Cerebellar nuclear complex (tissue), 1 donor: ENCODE measurements at places on chromosomes 7 and 10.

- DNase-seq: no peak
These were observed 41.3 kb downstream of the LDB3 start for GRCh38 chr10:86709396-86710185.

DNA sequence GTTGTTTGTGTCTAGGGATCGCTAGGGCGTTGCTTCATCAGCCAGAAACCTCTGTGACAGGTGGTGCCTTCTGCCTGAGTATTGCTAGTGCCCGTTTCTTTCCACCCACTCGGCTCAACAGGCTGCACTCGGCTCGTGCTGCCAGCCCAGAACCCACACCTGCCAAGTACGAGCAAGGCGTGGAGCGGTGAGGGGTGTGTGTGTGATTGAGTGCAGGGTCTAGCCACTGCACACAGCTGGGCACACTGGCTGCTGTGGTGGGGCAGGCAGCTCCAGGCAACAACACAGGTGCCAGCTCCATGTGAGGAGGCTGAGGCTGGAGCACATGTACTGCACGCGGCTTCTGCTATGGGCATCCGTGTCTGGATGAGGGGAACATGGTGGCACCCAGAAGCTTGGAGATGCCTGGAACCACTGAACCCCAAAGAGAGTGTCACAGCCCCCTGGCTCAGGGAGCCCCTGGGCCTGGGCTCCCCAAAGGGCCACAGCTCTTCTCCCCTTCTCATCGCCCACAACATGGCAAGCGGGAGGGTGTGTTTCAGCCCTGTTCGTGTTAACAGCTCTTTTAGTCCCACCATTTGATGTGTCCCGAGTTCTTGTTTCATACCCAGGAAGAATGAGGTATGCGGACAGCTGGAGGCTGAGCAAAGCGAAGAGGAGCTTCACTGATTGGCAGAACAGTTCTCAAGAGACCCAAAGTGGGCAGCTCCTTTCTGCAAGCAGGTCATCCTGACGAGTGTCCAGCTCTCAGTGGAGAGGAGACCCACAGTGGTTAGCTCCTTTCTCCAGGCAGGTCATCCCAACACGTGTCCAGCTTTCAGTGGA, 78.1 kb downstream of the HDAC9 start:
- DNase-seq: peak; percentile 21

DNA sequence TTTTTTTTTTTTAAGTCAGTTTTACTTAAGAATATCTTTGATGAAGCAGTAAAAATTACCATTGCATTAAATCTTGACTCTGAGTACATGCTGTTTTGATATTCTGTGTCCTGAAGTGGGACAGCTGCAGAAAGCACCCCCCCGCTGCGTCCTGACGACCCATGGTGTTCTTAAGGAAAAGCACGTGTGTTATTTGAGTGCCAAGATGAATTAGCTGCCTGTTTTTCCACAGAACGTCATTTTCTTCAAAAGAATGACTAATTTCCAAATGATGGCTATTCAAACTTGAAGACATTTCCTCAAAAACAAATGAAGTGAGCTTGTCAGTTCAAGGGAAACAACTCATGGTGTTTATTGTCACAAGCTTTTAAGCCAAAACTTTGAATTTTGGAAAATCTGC, 45.9 kb downstream of the CREM start:
- DNase-seq: no peak

- DNase-seq: no peak
These were observed 6.3 kb upstream of the HGF start for GRCh38 chr7:81776161-81776560.

DNA sequence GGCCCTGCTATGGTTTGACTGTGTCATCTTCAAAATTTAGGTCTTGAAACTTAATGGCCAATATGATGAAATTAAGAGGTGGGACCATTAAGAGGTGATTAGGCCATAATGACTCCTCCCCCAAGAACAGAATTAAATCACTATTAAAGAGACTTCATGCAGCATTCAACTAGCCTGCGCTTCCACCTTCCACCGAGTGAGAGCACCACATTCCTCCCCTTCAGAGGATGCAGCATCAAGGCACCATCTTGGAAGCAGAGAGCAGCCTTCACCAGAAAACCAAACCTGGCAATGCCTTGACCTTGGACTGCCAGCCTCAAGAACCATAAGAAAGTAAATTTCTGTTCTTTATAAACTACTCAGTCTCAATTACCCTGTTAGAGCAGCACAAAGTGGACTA, 371.1 kb upstream of the NFE2L3 start:
- no peak for DNase-seq

DNA sequence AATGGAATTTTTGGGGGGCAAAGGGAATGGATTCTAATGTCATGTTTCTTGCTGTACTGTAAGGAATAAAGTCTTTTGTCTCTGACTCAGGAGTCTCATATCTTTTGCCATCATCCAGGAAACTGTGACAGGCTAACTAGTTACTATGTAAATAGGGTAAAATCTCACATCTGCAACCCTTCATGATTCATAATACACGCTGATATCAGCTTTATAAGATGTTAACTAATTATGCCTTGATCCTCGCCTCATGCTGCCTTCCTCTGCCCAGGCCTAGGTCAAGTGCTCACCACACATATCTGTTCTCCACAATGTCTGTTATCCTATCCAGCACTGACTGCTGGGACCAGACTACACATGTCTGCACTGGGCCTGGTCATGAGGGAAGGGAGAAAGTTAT, 81.3 kb upstream of the CXCL12 start:
- DNase-seq: no peak

GRCh38 chr7:30117896-30118295, 16.9 kb upstream of the MTURN start:
- no peak for DNase-seq

- no peak for DNase-seq
These were observed 147.8 kb upstream of the SEMA3E start for GRCh38 chr7:83796760-83797159.

DNA sequence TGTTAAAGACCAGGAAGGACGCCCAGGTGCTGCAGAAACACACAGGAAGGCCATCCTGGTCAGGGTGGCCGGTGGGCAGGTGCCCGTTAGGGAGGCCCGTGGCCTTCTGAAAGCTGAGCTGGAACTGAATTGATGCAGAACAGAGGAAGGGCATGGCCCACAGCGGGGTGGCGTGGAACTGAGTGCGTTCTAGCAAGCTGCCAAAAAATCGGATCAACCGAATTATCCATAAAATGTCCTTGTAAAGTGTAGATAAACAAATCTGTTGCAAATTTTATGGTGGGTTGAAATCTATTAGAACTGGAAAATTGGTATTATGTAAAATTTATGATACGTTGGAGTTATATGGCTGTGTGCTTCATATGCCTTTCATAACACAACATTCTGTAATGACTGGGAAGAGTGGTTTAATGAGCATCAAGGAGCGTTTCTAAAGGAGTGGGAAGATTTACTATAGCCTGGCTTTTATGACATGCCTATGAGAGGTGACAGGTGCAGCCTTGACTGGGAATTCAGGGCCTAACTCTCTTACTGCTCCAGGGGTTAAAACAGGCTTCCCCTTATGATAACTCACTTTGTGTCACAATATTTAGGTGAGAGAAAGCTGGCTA, 108.1 kb downstream of the GPR26 start:
- DNase-seq: no peak

- DNase-seq: no peak
These were observed 4.1 kb downstream of the OTUD1 start for GRCh38 chr10:23442936-23443335.

DNA sequence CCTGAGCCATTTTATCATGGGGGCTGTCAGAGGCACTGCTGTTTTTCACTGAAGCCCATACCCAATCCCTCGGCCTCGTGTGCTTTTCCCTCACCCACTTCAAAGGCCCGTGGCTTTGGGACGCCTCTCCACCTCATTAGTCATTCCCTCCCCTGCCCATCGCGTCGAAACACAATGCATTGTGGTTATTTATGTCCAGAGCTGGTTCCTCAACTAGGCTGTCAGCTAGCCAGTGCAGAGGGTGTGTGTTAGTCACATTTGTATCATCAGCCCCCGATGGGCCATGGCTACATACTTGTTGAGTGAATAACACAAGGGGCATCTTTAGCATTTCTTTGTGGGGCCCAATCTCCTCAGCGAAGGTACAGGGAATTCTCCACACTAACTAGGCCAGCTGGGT, 3.8 kb upstream of the CRCP start:
- no peak for DNase-seq

DNA sequence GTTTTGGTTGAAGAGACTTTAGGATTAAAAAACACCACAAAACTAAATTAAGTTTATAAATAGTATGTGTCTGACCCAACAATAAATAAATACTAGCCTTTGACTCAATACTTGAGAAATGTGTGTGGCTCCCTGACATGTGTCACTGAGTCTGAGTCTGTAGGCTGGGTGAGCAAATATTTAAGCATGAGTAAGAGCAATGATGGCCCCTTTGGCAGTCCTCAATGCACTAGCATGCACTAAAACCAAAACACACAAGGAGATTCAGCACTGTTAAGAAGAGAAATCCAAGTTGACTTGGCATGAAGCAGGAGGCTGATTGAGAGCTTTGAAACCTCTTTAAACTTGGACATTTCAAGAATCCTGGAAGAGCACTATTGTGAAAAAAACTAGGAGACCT, 37.1 kb downstream of the CCDC71L start:
- no peak for DNase-seq

DNA sequence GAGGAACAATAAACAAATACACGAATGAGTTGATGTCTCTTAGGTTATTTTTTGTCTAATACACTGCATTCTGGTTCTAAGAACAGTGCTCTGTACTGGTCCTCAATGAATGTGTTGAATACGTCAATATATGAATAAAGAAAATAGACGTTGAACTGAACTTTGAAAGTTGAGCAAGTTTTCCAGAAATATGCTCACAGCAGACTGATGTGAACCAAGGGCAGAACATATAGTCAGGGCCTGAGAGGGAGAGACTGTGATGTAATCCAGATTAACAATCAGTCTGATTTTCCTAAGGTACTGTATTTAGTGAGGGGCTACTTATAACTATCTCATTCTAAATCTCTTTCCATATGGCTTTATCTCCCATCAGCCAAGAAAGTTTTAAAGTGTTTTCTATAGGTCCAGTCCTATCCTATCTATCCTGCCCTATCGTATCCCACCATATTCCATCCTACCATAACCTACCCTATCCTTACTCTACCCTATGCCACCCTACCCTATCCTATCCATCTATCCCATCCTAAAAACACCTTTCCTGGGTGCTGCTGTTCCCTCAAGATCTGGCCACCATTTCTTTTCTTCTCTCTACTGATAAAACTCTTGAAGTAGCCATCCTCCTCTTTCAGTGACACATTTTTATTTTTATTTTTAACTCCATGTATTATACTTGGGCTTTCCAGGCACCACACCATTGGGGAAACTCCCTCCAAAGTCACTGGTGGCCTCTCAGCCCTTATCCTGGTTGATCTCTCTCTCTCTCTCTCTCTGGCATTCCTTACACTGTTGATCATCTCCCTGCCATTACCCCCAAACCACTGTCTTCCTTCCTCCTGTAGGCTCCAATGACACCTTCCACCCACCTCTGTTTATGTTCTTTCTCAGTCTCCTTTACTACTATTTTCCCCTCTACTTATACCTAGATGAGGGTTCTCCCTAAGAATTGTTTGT, 212.3 kb upstream of the SLC26A5 start:
- no peak for DNase-seq

DNA sequence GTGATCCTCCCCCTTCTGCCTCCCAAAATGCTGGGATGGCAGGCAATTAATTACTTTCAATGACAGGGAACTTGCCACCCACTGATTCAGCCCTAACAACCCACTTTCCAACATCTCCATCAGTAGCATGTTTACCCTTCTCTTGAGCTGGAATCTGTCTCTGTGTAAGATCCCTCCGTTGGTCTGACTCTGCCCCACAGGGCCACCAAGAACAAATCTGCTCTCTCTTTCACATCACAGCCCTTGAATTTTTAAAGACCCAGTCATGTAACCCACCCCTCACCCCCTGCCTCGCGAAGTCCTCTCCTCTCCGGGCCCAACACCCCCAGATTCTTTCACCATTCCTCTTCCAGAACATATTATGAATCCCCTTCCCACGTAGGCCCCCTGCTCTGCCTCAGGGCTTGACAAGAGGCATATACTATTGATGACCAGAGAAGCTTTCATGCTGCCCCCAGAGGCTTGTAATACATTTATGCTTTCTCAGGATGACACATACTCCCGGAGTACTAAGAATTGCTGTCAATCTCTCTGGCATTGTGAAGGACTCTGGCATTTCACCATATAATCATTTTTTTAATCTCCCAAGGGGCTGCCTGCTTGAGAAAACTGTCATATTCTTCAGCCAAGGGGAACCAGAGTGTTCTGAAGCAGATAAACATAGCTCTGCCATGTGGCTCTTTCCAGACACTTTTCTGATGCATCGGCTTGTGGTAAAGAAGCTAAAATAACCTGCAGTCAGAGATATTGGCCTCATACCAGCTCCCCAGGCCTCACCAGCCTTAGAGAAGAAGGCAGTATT, 179.2 kb upstream of the AUTS2 start:
- no peak for DNase-seq

GRCh38 chr10:63769367-63769766, 248.2 kb downstream of the REEP3 start:
- DNase-seq: no peak

DNA sequence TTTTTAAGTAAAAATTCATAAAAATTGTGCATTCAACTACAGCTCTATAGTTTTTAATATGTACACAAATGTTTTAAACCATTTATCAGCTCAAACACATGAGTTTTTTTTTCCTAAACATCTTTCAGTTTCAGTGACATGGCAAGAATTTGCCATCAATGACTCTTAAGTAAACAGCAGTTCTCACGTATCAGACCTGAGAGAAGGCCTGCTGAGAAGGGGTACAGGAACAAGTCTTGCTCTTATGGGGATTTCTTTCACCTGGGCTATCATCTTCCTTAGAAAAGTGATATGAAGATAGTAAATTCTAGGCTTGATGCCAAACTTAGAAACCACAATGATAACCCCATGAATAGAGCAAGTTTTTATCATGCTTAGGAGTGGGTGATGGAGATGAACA, 467.8 kb downstream of the ARL4A start:
- DNase-seq: no peak

GRCh38 chr10:71522442-71523144, 125.9 kb downstream of the CDH23 start:
- no peak for DNase-seq

DNA sequence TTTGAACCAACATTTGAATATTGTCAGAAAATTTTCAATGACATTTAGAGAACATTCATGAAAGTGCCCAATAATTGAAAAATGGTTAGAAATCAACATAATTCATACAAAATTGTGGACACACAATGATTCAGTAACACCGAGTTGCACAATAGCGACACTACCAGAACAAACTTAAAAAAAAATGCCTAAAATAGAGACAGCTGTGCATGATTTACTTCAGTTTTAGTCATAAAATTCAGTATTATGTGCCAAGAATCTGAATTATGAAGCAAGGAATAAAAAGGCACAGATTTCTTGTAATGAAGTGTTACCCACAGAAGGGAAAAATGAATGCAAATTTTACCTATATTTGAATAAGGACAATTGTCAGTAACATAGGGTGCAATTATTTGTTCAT, 396.0 kb downstream of the SEMA3D start:
- no peak for DNase-seq

- DNase-seq: no peak
These were observed 55.7 kb downstream of the IKZF1 start for GRCh38 chr7:50359995-50360925.

DNA sequence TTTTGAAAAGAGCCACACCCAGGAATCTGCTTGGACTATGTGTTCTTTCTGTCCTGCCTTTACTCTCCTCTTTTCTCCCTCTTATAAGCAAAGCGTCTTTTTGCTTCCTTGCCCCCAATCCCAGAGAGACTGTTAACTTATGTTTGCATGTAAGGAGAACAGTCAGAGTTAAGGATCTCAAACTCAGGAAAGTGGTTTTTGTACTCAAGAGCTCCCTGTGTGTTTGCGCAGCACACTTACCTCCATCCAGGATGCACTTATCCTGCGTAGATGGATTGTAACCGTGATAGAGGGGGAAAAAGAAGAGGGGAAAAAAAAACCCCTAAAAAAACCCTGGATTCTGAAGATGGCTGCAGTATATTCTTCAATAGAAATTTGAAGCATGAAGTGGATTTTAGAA, 228.9 kb downstream of the AUTS2 start:
- DNase-seq: no peak
